NCI-H526 (cell line): ENCODE measurements at places on chromosomes 5 and 9.

GRCh38 chr5:150166650-150167511, at the start of gene CDX1:
Gene CDX1 (plus strand): TSS chr5:150166778. CDS start chr5:150166877, 99 bp downstream.
- DNase-seq, result no peak

DNA sequence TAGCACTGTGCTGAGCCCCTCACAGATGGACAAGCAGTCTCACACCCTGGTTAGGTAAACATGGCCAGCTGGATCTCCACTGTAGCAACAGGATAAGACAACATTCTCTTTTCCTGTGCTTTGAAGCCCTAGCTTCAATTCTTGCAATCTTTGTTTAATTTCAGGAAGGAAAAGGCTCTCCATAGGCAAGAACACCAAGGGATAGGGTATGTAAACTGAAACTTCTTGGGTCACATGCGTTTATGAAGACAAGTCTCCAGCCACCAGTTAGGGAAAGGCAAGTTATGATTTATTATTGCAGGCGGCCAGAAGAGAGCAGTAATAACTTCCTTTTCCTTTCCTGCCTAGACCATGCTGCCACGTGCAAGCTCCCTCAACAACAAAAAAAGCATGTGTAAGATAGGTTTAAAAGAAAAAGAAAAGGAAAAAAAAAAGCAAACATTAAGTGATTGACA, 50.1 kb upstream of the POU5F2 start:
- DNase-seq, result no peak

- DNase-seq, result no peak
These were observed 68.2 kb downstream of the KCNT1 start for GRCh38 chr9:135770203-135770535.

GRCh38 chr9:87375397-87376073, 122.1 kb upstream of the DAPK1 start:
- DNase-seq, result no peak

GRCh38 chr5:1231354-1231905, 6.2 kb downstream of the SLC6A18 start:
- no peak for DNase-seq

- DNase-seq, result no peak
These were observed 141.9 kb downstream of the SLC12A2 start for GRCh38 chr5:128225245-128226030.
